ENCODE measurements at places on chromosomes 11 and 22. TPM values are rescaled to one million over a fixed set of nuclear protein-coding genes. Genes with fewer than 3 reads are reported as not detected.

The PNPLA3 gene
- not detected for total RNA-seq

- DNase-seq, result no peak
Observed at GRCh38 chr11:47523490-47524225, 29.3 kb downstream of the CELF1 start.

DNA sequence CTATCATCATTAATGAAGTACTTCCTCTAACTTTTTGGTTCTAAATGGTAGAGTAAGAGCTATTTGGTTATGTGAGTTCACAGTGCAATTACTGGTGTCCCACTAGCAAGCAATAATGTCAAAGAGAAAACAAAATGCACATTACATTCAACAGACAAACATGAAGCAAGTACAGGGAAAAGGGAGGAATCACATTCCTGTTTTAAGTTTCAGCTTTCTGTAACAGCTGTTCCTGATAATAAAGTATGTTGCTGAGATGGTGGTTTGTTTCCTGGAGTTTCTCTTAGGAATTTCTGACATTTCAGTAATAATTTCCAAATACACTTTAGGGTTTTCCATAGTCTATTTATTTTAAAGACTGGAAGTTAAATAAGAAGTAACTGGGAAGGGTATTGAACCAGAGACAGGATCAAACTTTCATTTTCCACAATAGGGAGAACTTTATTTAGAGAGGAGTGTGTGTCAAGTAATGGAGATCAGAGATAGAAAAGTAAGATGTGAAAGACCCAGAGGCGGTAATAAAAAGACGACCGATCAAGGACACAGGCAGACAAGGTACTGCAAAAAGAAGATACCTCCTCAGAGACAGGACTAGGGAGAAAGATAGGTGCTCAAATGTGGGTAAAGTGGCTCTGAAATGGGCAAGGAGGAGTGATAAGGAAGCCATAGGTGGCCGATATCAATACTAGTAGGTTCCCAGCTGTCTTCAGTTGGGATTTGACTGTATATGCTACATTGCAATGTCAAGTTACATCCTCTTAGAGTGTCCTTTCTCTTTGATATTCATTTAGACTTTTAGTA, 20.8 kb upstream of the CLNS1A start:
- DNase-seq, result no peak

GRCh38 chr22:35643991-35644390, 4.3 kb upstream of the APOL6 start:
- DNase-seq, result no peak

DNA sequence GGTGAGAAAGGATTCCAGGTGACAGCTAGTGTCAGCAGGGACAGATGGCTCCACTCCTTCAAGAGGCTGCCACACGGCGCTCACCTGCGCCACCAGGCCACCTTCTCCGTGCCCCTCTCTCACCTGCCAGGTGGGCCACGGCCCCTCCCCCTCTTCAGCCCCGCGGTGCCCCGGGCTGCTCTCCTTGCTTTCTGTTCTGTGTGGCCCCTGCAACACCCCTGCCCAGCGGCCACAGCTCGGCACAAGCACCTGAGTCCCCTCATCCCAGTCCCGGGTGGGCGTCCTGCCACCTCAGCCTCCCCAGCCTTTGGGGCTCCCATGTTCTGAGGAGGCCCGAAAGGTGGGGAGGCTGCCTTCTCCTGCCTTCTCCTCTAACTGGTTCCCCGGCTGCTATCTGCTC, 46.4 kb downstream of the APOL1 start:
- no peak for DNase-seq

GRCh38 chr11:65019824-65020223, 5.9 kb downstream of the ARL2 start:
- no peak for DNase-seq

- peak; percentile 51 for DNase-seq
Observed at GRCh38 chr11:440065-441042, 1.5 kb downstream of the ANO9 start.
